ENCODE measurements at places on chromosomes 2 and 18.

GRCh38 chr18:67183398-67183797 lies 333.1 kb downstream of the DSEL start:
- DNase-seq: no peak

DNA sequence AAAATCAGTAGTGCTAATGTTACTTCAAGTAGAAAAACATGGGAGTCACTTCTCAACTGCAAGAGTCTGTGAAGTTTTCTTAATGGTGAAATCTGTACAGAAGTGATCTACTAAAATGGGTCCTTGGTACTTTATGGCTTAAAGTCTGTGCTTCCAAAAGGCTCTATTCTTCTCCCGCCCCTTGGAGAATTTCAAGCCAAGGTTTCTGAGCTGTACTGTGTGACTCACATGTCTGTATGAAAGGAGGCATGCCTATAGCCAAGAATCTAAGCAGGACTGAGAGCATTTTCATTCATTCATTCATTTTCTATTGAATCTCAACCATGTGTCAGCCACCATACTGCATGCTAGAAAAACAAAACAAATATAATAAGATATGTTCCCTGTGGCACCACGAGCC lies 19.8 kb upstream of the DDX18 start:
- peak; percentile 80 for DNase-seq

DNA sequence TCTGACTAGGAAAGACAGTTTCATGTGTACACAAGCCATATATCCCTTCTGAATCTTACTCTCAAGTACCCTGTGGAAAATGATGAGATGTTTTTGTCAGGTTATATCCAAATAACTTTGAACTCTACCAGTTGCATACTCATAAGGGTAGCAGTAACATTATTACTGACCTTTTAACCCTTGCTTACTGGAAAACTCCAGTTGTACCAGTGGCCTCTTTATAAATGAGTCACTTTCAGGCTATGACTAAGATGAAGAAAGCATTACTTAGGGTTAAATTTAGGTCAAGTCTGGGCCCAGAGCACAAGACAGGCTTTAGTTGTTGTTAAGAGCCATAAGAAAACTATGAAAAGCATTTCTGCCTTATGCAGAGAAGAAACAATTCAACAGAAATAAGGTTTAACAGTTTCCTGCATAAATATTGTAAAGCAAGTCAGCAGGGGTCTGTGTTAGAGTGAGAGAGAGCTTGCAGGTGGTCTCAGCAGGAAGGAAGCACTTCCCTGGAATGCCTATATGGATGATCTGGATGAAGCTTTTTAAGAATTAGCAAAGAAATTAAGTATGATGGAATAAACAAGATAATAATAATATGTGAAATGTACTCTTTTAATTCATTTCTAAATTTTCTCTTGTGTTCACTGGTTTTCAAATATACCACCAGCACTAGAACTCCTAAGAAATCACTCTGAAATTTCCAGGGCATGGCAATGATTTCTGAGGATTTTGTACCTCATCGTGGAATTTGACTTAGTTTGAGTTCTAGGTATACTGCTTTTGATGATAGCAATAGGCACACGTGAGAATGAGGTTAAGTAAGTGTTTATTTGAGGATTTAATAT lies 126.6 kb downstream of the UBE2E3 start:
- DNase-seq: peak; percentile 86

DNA sequence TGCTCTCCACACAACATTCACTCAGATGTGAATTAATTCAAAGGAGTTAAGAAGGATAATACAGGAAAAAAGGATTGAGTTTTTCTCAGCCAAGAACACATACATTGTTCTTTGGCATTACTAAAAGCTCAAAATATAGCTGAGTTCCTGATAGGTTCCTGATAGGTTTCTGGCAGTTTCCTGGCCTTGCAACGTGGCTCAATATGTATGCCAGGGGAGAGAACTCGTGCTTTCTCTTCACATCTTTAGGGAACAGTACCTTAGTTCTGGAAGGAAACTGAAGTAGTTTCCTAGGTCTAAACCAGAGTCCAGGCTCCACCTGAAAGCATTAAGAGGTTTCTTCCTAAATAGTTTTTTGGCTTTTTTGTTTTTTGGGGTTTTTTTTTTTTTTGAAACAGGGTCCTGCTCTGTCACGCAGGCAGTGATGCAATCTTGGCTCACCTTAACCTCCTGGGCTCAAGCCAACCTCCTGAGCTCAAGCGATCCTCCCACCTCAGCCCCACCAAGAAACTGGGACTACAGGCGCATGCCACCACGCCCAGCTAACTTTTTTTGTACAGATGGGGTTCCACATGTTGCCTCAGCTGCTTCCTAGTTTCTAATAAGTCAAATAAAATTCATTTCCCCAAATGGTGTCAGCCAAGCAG lies 42.8 kb downstream of the ESCO1 start:
- DNase-seq: no peak

DNA sequence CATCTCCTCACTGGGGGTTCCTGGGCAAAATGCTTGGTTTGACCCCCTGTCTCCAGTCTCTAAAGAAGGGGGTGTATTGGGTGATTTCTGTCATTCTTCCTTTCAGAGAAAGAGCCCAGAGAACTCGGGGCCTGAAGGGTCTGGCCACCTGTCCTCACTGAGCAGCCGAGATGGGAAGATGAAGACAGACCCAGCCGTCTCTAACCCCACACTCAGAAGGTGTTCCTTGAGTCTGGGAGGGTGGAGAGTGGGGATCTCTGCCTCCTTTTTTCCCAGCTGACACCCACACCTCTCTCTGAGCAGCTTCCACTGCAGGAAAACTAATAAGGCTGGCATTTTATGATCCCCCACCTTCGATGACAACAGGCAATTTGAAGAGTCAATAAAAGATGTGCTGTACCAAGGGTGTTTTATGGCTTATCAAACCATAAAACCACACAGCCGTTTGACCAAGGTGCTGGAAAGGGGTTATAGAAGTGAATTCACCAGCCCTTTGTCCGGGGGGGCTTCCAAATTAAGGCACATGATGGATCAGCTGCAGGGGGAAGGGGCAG lies 213.8 kb downstream of the SMAD2 start:
- DNase-seq: no peak

DNA sequence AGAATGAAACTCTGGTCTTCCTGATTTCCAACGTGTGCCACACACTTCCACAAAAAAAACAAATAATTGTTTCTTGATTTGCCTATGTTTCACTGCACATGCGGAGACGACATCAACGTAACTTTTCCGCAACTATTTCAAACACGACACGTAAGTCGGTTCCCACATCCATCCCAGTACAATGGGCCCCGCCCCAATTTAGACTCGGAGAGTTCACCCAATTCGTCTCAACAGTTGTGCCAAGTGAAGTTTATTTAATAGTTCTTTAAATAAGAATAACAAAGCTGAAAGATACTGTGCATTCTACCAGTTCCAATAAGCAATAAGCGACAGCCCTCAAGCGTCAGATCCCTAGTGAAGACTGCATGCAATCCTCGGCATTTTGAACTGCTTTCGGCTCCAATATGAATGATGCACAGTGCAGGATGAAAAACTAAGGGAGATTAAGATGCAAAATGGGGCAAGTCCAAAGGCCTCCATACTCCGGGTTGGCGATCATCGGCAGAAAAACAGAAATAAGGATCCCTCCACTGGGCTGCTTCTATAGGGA lies 664 bp downstream of the CCT4 start:
- DNase-seq: peak; percentile 80

- no peak for DNase-seq
Measured at GRCh38 chr18:1848716-1849115, 722.6 kb downstream of the METTL4 start.

GRCh38 chr2:173898178-173898668 lies 67.0 kb downstream of the SP3 start:
- no peak for DNase-seq

DNA sequence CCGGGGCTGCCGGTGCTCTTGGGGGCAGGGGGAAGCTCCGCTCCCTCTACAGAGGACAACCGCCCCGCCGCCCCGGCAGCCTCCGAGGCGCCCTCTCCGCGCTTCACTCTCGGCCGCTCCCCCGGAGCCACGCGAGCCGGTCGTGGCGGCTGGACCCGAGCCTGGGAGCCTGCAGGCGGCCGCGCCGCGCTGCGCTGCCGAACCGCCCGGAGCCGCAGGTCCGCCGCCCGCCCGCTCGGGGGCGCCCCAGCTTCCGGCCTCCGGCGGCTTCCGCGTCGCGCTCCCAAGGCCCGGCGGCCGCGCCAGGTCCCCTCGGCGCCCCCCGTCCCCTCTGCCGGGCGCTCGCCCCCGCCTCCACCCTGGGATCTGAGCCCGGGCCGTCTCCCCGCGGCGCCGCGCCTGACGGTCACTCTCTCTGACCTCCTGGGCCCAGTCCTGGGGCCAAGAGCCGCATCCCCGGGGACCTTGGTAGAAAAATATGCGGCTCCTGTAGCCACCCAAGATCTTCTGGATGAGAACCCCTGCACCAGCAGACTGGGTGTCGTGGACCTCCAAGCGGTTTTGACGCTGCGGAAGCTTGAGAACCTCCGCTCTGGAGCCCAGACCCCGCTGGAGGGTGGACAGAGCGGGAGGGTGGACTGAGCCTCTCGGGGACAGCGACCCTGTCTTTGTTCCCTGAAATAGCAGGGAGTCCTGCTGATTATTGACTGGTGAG lies 44.3 kb downstream of the SERTAD2 start:
- peak; percentile 84 for DNase-seq

DNA sequence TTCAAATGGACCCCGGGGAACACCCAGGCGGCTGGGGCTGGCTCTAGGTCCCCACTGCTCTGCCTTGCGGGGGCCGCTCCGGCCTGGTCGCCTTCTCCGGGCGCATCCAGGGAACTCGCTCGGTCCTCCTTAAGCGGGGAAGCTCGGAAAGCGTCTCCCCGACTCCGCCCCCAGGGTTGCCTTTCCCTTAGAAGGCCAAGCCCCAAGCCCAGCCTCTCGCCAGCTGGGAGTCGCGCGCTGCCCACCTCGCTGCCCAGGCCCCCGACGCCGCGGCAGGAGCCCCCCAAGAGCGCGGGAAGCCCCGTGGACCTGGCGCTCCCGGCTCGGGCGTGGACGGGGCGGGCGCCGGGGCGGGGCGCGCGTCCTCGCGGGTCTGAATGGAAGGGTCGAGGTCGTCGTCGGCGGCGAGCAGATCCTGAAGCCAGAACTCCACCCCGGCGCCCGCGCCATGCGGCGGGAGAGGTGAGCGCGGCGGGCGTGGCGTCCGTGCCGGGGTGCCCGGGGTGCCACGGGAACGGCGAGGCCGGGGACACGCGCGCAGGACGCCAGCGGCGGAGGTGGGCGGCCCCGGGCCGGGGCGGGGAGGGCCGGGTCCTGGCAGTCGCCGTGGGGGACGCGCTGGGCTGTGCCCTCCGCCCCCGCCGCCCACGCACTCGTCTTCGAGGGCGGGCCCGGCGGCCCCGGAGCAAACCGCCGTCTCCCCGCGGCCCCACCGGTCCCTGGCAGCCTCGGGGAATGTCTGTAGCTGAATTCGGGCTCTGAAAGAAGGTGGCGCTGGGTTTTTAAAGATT lies at the start of gene BOK:
Gene BOK (plus strand): TSS at position 214 of the 791 bp plus-strand sequence. CDS start 739 bp downstream, outside the sequence.
- peak; percentile 89 for DNase-seq

- no peak for DNase-seq
Measured at GRCh38 chr2:16187482-16187817, 247.1 kb downstream of the MYCN start.

DNA sequence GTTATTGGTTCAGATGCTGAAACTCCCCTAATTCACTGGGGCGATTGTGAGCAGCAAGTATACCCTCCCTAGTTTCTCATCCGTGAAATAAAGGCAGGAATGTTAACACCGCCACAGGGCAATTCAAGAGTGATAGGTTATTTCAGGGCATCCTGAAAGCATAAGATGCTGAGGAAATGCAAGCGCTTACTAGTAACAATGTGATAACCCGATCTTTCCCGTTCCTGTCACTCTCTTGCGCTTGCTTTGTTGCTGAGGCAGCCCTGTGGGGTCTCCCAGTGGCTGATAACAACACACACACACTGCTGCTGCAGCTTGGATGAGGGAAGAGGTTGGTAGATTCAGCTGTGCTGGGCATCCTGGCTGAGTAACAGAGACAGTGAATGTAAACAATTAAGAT lies 259.3 kb downstream of the AGPS start:
- DNase-seq: no peak

DNA sequence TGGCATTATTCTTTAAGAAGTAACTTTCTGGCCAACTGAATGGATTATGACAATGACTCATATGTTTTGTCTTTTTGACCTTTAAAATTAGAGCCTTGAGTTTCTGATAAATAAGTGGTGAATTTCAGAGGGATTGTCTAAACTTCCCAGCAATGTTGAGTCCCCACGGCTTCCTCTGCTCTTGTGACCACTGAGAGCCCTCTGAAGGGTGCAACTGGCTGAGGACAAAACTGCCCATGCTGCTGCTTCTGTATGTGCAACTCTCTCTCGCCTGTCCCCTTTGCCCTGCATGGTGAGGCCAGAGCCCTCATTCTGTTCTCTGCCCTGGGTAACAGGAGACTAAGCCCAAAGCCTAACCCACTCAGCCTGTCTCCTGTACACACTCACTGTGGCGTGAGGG lies 52.7 kb upstream of the SLC14A1 start:
- peak; percentile 20 for DNase-seq

DNA sequence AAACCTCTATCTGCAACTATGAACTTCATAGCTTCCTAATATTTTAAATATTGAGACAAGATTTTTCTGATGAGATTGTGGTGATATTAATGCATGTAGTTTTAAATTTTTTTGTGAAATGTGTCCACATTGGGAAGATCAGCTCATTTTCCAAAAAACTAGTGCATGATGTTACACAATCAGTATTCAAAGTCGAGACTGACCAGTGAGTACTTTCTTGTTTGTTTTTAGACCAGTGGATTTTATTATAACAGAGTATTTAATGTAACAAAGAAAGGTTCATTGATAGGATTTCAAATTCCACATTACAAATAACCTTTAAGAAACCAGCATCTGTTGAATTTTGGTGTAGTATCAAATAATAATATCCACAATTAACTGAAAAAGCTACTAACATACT lies 99.3 kb downstream of the TTC27 start:
- DNase-seq: no peak

GRCh38 chr2:98552499-98553179 lies 55.7 kb downstream of the COA5 start:
- peak; percentile 75 for DNase-seq

GRCh38 chr2:238134393-238134785 lies 4.1 kb upstream of the KLHL30 start:
- no peak for DNase-seq

DNA sequence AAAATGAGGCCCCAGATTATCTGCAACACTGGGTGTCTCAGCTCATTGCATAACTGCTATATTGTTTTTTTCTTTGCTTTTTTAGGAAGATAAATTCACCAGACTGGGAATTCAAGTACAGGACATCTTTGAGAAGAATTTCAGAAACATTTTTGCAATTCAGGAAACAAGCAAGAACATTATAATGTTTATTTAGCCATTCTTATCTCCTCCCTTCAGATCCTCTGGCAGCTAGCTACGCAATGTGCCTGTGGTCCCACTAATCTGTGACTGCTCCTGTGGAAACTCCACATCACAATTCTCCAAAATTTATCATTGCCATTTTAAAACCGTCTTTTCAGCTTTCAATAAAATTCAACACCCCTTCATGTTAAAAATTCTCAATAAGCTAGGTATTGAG lies 126.8 kb downstream of the SP100 start:
- DNase-seq: no peak

- peak; percentile 46 for DNase-seq
Measured at GRCh38 chr18:46497129-46497528, 159.9 kb downstream of the LOXHD1 start.
